ENCODE measurements at places on chromosomes 11 and 22. TPM values are rescaled to one million over a fixed set of nuclear protein-coding genes. Genes with fewer than 3 reads are reported as not detected.

GRCh38 chr22:47517062-47517461, 754.6 kb downstream of the TBC1D22A start:
- no peak for ATAC-seq

DNA sequence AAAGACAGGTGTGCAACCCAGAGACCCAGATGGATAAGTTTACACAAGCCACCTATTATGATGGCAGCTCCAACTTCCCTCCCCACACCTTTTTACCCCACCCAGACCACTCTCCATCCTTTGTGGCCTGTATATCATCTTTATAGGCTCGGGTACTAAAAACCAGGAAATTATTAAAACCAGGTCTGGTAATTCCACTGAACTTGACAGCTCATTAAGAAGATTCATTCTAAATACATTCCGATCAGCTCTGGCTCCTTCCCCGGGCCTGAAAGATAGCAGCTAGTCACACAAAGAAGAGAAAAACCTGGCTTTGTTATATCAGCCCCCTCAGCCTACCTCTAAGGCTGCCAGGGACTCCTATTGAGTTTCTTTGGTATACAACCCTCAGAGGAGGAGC, 67.9 kb upstream of the API5 start:
- ATAC-seq: no peak

- peak; percentile 84 for ATAC-seq
These were observed 29.2 kb downstream of the SC5D start for GRCh38 chr11:121321614-121322243.

- ATAC-seq: no peak
These were observed 28.9 kb downstream of the CUL5 start for GRCh38 chr11:108037636-108038035.

OR51B4 gene
- total RNA-seq: not detected

- ATAC-seq: peak; percentile 44
These were observed 216.3 kb upstream of the TBCEL start for GRCh38 chr11:120807414-120808150.

GRCh38 chr11:9568161-9568853, 5.2 kb upstream of the WEE1 start:
- no peak for ATAC-seq

DNA sequence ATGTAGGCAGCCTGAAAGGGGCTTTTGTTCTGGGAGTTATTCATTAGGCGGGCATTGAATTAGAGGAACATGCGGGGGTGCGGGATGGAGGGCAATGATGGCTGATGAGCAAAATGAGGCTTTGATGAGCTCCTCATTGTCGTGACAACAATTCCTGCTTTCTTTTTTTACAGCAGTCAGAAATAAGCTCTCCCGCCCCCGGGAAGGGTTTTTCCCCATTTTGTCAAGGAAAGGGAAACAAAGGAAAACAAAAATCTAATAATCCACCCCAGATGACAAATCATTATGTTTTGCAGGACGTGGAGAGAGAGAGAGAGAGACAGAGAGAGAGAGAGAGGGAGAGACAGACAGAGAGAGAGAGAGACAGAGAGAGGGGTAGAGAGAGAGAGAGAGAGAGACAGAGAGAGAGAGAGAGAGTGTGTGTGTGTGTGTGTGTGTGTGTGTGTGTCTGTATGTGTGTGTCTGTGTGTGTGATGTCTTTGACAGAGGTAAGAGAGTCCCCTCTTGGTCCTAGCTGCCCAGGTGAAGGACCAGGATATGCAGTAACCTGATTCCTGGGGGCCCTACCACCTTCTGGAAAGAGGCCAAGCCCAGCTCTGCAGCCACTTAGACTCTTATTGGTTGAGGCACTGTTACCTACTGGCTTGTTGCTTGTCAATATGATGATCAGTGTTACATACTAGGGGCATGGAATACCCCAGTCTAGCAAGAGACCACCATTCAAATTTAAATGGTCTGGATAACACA, 46.7 kb upstream of the PARVA start:
- ATAC-seq: no peak

- ATAC-seq: no peak
These were observed 35.8 kb downstream of the FCHSD2 start for GRCh38 chr11:73106347-73106746.

DNA sequence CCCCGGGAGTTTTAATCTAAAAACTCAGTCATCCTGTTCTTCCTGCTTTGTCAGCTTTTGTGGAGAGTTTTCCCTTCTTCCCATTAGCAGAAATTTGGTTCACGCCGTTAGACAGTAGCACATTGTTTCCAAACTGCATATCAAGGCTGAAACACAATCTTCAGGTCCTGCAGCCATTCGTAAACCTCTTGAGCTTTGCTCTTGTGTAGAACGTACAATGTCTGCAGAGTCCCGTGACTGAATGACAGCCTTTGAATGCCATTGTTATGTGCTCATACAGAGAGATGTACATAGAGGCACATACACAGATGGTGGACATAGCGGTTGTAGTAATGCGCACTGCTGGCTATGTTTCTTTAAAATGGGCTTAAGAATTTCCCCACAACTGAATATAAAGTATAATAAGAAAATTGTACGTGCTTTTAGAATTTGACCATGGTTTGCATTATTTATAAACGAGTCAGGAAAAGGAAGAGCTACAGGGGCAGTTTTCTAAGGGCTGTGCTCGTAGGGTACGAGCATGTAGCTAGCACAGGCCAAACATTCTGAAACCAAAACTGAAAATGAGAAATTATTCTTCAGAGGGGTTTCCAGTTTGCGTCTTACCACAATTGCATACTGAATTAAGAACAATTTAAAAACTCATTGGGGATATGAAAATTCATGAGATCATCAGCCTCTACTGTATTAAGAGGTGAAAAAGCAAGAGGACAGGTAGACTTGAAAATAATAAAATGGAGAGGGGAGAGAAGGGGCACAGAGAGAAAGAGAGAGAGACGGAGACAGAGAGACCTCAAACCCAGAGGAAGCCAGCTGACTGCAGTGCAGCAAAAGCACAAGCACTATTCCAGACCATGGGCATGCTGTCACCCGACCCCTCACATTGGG, 310.1 kb downstream of the CADM1 start:
- no peak for ATAC-seq

- no peak for ATAC-seq
These were observed 8.8 kb downstream of the H19 start for GRCh38 chr11:1988667-1989317.

DNA sequence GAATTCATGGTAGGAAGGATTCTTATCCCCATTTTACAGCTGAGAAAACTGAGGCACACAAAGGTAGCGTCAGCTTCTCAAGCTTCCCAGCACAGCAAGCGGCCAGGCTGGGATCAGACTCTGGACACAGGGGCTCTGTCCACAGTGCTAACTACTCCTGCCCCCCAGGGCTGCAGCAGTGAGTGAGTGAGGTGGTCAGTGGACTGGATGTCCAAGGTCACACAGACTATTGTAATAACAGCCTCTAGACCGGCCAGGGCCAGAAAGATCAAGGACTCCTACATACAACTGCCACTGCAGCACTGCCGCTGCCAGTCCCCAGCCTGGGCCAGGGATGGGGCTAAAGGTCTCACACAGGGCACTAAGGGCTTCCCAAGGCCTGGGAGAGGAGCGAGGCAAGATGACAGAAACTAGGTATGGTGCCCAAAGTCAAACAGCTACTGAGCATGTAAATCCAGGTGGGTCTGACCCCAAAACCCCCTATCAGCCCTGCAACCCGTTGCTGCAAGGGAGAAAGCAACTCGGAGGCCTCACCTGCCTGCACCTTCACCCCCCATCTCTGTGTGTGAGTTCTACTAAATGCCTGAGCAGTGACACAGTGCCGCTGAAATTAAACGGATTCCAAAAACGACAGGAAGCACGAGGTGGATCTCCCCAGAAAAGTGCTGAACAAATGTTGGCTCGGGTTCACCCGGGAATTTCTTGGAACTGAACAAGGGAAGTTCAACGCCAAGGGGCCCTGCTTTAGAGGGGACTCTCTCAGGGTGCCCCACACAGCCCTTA, 161.8 kb upstream of the GRK3 start:
- no peak for ATAC-seq

DNA sequence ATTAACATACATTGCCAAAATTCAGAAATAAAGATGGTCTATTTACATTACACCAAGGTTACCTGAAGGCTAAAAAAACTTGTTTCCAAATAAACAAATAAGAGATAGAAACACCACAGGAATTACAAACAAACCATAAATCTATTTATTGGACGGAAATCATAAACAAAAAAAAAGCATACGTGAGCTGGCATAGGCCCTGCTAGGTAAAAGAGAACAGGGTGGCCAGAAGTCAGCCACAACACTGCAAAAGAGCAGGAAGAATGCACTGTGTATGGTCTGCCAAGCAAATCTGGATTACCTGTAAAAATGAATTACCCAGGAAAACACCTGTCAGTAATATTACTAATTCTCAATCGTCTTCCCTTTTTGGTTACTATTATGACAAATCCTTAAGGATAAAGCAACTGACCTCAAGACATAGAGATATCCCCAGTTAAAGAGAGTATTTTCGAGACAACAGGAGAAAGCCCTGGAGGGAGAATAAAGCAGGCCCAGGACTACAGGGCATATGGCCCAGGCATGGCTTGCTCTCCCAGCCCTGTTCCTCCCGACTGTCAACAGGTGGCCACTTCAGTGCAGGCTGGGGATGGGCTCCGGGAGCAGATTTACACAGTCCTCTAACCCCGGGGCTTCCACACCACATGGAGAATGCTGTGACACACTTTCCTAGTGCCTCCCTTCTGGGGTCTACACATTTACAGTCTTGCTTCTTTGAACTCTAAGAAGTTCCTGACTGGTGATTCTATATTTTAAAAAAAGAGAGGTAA, 18.0 kb downstream of the PPP2R1B start:
- no peak for ATAC-seq

GALR3 gene
- total RNA-seq: 0.32 TPM

NCAM1 gene
- total RNA-seq: 0.60 TPM

GRCh38 chr11:65425105-65425970, 2.7 kb downstream of the NEAT1 start:
- no peak for ATAC-seq

- no peak for ATAC-seq
These were observed 934 bp downstream of the HSD17B12 start for GRCh38 chr11:43681401-43681942.

DNA sequence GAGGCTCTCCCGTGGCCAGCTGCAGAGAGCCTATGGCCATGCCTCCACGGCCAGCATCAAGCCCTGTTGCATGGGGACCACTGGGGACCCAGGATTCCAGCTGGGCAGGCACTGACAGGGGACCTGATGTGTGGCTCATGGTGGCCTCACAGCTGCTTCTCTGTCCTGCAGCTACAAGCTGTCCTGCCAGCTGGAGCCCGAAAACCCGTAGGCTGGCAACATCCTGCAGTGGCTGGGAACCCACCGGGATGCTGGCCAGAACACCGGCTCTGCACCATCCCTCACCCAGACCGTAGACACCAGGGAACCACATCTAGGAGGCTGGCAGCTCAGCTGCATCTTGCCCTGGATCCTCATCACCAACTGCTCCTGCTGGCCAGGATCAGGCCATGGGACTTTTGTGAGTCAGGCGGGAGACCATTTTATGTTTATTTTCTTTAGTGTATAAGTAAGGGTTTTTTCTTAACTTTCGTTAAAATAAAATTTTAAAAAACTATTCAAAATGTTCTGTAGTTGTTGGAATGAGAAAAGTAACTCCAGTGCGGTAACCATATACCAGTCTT, 7.9 kb downstream of the RGL4 start:
- ATAC-seq: no peak

IL18 gene
- total RNA-seq: 41.8 TPM

DNA sequence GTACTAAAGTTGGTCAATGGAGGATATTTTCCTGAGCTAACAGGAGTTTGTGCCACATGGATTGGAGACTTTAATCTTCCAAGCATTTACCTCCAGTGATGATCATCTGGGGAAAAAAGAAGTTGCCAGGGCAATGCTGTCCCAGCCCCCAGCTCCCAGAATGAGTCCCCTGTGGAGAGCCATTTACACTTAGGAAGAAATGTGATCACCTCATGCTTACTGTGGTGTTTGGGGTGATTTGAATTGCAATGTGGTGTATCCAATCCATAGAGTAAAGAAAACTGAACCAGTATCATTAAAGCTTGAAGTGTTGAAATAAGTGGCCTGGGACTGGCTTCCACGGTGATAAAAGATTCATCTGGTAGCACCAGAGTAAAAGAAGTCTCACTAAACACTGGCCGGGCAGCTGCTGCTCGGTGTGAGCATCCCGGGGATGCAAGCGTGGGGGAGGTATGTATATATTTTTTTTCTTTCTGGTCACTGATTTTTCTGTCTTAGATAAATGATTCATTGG, 117.2 kb upstream of the NTM start:
- ATAC-seq: no peak

GRCh38 chr11:93476796-93477195, 66.4 kb downstream of the SMCO4 start:
- ATAC-seq: peak; percentile 83

DNA sequence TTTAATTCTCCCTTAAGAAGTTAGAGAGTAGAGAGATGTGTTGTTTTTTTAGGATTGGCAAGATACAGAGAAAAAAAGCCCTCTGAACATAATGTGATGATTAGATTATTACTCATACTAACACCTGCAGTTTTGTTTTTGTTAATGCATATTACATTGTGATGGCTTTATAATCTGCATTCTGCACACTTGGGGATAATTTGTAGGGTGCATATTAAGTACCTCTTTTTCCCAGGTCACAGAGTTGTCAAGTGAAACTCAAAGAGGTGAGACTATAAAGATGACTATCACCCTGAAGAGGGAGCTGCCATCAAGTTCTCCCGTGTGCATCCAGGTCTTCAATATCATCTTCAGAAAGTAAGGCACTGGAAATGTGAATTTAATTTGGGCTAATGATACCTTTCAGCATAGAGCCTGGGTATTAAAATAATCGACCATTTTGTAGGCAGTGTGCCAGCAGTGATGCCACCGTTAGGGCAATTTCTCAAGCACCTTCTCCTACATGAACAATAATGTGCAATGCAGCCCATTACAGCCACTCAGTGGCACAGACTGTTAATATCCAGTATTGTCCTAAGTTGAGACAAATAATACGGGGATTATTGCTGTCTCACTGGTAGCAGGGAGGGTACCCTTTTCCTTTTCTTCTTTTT, 16.2 kb downstream of the PIWIL4 start:
- no peak for ATAC-seq

GRCh38 chr11:64799623-64800302, 3.3 kb downstream of the MAP4K2 start:
- no peak for ATAC-seq

GRCh38 chr11:127074151-127074761, 73.7 kb upstream of the KIRREL3 start:
- peak; percentile 54 for ATAC-seq

GRCh38 chr11:1377231-1377780, 12.4 kb upstream of the BRSK2 start:
- ATAC-seq: no peak

Data from esophagus mucosa (tissue), 1 donor.